GDM1 (cell line): ENCODE measurements at places on chromosomes 6 and 20.

DNA sequence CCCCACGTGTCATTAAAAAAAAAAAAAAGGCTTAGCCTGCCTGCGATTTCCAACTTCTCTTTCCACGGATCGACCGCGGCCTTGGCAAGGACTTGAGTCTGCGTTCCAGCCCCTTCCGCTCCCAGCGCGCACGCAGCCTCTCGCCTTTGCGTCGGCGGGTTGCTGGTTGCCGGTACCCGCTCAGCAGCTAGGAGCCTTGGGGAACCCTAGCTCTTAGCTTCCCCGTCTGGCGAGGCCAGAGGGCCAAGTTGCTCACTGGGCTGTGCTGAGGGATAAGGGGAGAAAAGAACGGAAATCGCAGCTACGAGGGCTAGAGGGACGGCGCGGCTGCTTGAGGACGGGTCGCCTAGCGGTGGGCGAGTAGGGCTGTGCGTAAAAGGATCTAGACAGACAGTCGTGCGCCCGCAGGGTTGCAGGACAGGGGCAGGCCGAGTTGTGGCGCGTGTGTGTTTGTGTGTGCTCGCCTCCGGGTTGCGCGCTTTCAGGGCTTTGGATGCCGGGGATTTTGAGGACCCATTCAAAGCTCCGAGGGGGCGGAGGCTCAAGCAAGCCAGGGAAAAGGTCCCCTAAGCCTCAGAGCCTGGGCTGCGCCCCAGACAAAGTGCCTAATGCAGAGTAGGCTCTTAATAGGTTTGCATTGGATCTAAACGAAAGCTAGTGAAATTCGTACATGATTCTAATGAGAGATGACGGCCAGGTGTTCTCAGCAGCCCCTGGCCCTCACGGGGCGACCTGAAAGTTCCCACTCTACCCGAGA, 40.5 kb upstream of the OSTM1 start:
- peak; percentile 34 for DNase-seq

DNA sequence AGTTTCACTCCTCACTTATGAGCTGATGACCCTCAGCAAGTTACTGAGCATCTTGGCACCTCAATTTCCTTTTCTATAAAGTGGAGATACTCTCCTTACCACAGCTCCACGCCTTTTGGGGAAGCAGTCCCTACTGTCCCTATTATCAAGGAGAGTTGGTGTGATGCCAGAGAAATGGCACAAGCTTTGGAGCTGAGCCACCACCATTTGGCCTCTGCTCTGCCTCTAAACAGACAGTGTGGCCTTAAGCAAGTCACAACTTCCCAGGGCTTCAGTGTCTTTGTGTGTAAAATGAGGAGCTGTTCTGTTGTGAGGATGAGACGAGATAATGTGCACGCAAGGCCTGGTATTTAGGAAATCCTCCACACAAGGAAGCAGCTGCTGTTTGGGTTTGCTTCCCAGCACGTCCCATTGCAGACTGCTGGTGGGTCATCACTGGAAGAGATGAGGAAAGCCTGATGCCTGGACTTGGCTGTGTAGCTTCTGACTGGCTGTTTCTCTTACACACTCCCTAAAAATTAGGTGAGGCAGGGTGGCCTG, 18.5 kb downstream of the NSFL1C start:
- DNase-seq, result no peak

DNA sequence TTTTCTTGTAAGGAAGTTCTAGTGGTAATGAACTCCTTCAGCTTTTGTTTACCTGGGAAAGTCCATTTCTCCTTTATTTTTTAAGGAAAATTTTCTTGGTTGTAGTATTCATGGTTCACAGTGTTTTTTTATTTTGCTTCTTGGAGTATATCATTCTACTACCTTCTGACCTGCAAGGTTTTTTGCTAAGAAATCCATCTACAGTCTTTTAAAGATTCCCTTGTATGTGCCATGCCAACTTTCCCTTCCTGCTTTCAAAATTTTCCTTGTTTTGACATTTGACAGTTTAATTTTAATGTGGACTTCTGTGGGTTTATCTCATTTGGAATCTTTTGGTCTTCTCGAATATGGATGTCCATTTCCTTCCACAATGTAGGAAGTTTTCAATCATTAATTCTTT, 855.6 kb downstream of the TBC1D32 start:
- DNase-seq, result no peak

- no peak for DNase-seq
These were observed 447.9 kb upstream of the PLCB4 start for GRCh38 chr20:8621001-8621400.

DNA sequence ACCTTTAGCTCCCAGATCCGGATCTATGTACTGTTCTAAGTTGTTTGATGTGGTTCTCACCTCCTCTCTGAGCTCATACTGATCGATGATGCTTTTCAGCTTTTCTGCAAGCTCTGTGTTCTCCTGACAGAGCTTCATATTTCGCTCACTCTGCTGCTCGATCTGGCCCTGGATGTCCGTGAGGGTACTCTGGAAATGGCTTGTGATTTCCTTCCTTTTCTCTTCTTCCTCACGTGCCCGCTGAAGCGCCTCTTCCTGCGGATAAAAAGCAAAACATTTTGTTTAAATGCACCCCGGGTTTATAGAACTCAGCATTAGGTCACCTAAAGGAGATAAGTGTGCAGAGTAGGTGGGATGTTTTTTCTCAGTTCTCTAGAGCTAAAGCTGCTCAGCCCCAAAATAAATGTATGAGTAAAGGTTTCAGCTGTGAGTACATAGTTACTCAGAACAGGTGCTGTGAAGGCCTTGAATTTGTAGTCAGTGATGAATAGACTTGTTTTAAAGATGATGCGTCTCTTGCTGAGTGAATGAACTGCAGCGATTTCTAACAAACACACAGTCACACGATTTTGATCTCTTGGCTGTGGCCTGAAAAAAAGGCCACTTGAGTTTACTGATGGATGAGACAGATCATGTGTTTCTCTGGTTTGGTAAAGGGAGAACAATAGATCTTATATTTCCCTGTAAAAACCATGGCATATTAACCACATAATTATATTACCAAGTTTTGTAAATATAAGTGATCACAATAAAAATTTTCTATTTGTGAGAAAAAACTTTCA, 29.1 kb downstream of the TXLNB start:
- DNase-seq, result no peak

DNA sequence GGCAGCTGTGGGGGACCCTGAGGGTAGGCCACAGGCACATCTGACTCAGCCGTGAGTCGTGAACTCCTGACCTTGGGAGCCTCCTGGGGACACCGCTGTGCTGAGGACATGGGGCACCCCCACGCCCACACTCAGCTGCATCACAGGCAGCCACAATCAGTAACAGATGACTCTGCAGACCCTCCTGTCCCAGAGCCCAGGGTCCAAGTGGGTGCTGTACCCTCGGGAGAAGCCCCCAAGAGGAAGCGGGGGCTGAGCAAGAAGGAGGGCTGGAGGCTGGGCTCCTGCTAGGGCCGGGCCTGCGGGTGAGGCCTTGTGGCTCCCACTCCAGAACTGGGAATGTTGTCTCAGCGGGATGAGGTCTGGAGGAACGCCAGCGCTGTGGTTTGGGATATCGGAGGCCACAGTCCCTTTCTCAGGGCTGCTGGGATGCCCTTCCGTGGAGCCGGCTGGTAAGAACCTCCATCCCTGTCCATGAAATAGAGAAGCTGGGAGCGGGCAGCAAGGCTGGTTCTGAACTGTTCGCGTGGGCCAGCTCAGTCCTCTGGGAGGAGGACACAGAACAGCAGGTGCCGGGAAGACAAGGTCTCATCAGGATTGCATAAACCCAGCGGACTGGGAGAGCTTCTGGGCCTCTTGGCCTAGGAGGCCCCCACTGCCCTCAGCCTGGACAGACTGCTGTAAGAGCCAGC, 3.1 kb upstream of the LAMA5 start:
- DNase-seq, result no peak

DNA sequence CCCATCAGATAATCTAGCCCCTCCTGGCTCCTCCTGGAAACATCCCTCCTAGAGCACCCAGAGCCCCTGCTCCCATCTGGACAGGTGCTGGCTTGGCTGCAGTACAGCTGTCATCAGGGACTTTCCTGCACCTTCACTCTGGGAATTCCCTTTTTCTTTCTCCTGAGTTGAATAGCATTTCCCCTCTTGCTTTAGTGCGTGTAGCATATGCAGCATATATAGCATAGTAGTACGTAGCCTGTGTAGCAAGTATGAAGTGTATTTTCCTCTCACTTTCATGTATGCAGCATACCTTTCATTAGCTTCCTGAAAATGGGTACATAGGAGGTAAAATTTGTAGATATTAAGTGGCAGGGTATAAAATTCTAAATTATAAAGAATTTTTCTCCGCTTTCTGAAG, 352.9 kb downstream of the ESR1 start:
- no peak for DNase-seq

- DNase-seq, result no peak
These were observed 125.9 kb upstream of the MLN start for GRCh38 chr6:33929575-33930288.

- no peak for DNase-seq
These were observed 166.0 kb downstream of the VEGFA start for GRCh38 chr6:43935921-43936439.

- no peak for DNase-seq
These were observed 11.2 kb upstream of the MMP24 start for GRCh38 chr20:35215066-35215956.

GRCh38 chr20:16676891-16677290, 52.9 kb upstream of the SNRPB2 start:
- DNase-seq, result no peak

DNA sequence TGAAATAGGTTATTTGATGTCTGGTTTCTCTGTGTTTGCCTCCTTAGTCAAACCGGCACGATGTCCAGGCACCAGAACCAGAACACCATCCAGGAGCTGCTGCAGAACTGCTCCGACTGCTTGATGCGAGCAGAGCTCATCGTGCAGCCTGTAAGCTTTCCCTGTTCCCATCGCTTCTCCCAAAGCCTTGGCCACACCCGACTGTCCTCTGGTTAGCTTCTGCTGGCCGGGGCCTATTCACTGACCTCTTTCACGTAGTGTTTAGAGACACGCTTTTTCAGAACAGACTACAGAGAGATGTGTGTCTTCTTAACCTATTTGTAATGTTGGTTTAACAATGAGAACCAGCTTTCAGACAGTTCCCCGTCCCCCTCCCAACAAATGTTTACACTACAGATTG, 14.2 kb downstream of the DSP start:
- DNase-seq, result no peak

DNA sequence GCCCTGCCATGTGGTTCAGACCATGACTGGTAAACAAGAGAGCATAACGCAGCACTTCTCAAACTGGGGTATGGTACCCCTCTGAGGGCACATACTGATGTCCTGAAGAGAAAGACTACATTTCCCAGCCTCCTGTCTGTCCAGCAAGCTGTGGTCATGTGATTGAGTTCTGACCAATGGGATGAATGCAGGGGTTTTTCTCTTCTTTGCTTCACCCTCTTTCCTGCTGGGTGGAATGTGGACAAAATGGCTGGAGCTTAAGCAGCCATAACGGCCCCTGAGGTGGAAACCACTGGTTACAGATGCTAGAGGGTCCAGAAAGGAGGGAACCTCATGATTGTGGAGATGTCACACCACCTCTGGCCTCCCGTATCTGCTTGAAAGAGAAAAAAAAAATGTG, 19.4 kb upstream of the KCNB1 start:
- DNase-seq, result no peak

DNA sequence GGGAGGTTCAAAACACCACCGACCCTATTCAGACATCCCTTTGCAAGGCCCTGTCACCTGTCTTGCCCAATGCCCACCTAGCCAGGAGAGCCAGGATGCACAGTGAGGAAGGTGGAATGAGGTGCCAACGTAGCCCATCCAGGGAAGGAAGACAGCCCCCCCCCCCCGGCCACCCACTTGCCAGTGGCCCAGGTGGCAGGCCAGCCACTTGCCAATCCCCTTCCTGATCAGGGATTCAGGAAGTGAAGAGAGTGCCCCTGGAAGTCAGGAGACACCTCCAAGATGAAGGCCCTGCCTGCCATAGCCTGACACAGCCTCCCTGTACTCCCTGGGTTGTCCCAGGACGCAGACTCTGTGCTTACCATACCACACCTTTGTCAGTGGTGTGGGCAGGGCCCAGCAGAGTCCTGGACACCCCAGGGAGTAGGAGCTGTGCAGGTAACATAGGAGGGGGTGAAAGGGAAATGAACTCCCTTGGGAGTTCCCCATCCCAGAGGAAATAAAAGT, 54.7 kb downstream of the MRPL14 start:
- no peak for DNase-seq

DNA sequence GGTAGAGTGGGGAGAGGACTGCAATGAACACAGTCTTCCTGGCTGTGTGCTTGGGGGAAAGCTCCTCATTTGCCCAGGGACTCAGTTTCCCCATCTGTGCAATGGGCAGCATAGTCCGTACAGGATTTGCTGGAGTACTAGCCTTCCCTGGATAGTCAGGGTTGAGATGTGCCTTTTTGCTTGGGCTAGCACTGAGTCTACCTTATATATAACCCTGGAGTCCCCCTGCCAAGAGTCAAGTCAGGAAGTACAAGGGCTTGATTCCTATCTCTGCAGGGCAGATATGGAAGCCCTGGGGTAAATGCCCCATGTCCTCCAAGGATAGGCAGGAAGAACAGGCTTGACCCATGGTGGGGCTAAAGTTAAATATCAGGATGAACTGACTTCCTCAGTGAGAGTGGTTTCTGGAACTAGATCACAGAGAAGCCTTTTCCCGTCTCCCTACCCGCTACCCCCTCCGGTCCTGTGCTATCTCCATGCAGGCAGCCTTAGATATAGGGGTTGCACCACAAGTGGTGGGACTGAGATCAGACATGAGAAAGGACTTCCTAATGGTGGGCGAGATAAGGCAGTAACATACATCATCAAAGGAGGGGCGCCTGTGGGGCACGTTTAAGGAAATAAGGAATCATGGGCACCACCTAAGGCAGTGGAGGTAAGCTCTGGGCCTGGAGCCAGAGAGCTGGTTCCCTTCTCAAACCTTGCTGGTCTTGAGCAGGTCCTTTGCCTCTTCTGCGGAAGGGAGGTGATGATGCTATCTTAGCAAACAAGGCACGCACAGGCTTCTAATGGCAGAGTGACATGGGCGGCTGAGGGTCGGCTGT, 157.9 kb downstream of the MRPL14 start:
- DNase-seq, result no peak

- DNase-seq, result no peak
These were observed 1.7 kb downstream of the RANBP9 start for GRCh38 chr6:13709689-13710551.

GRCh38 chr6:131822119-131822518, 14.3 kb downstream of the ENPP1 start:
- no peak for DNase-seq

- DNase-seq, result no peak
These were observed 10.4 kb upstream of the GUCA1A start for GRCh38 chr6:42162812-42163211.

GRCh38 chr6:24774696-24775519, at the start of gene GMNN:
Gene GMNN, plus strand, starts transcription at chr6:24774937. Its CDS starts 2,310 bp downstream, at chr6:24777247.
- peak; percentile 95 for DNase-seq

DNA sequence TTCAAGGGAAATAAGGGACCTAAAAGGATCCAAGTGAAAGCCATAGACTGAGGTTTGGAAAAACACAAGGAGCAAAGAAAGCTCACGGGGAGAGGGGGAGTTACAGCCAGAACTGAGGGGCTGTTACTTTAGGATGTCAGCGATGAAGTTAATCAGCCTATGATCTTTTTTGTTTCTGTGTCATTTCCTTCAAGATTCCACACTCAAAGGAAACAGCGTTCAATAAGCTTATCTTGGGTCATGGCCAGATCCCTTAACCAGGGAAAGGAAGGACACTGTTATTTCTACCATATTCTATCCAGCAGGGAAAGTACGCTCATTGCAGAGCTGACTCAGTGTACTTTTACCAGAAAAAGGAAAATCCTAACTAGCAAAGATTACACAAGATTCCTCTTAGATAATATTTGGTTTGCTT, 132.8 kb downstream of the PFDN4 start:
- DNase-seq, result no peak

GRCh38 chr6:142152746-142153145, 5.7 kb downstream of the VTA1 start:
- no peak for DNase-seq

GRCh38 chr6:168133687-168134559, 54.9 kb upstream of the FRMD1 start:
- no peak for DNase-seq
